AG20443 (cell line): ENCODE measurements at places on chromosomes 6 and 20.
A peak's percentile ranks its signal among the peaks of the same experiment; 100 is the strongest.

DNA sequence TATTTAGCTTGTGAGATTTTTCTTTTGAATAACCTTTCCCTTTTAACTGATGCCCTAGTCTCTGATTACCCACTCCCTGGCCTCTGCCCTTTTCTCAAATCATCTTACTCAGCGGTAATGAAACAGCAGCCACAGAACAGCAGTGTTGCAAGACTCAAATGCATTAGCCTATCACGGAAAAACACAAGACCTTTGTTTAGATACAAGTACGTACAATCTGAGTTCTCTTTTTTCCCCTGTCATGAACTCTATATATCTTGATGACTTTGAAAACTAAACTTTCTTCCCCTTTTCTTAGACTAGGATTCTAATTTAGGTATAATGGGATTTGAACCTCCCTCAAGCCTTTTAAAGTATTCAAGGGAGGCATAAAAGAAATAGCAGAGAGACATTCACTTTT, 1034.9 kb downstream of the EYS start:
- no peak for DNase-seq

DNA sequence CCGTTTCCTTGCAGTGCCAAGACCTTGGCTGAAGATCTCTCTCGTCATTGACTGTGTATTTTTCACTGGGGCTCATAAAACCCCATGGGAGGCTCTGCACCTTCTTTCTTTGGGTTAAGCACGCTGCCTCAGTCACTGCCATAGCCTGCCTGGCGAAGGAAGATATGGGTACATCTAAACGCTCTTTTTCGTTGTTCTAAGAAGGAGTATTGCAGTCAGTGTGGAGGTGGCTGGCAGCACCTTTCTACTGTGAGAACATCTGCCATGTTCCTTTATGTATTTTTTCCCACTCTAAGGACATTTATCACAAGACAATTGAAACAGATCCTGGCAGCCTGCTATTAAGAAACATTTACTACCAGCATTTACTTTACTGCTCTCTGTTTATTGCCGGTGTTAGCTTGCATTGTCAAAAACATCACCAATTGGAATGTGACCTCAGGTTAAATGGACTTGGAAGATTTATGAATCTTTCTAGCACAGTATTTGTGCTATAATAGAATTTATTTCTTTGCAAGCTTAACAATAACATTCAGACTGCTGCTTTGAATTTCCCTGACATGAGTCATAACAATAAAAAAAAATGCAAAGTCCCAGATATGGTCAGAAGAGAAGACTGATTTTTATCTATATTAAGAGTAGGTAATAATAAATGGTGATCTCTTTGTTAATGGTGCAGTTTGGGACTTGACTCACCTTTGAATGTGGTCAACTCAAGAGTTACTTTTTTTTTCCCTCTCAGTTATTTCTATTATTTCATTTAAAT, 62.2 kb upstream of the CLDN20 start:
- DNase-seq: peak; percentile 50

DNA sequence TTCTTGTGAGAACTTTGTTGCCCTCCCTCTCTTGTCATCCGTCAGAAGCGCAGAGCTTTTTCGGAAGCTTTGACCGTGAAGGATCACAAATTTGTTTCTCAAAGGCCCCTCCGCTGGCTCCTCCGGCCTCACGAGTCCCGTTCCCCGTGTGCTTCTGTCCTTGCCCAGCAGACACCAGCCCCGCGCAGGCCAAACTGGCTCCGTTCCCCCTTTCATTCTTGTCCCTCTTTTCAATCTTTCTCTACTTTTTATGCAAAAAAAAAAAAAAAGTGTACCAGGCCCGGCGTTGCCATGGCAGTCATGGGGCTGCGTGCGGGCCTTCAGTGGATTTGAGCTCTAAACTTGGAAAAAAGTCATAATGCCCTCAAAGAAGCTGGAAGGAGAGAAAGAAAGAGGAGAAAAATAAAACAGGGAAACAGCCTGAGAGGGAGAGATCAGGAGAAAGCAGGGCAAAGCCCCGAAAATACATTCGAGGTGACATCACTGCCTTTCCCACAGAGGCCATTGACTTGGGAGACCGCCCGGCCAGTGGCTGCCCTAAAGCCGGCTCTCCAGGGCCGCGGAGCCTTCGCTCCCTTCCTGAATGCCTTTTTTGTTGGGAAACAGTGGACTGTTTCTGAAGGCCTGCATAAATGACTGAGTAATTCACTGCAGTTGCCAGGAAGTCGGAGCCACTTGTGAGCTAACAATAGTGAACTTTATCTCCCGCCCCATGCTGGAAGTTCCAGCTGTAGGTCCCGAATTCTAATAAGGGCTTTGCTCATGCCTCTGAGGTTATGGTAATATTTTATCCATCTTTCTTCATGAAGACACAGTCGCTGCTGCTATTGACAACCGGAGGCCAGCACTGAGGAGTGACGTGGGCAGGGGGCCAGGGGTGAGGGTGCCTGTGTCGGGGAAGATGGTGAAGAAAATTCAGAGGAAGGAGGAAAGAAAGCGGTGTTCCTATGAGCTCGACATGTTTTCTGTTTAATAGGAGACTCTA, 670.9 kb downstream of the QKI start:
- peak; percentile 91 for DNase-seq

- DNase-seq: no peak
Measured at GRCh38 chr6:158516098-158516497, 43.8 kb upstream of the TMEM181 start.

GRCh38 chr20:31712564-31713311, 9.9 kb downstream of the BCL2L1 start:
- peak; percentile 85 for DNase-seq

- no peak for DNase-seq
Measured at GRCh38 chr6:165626711-165627110, 36.3 kb downstream of the PDE10A start.

- no peak for DNase-seq
Measured at GRCh38 chr20:50266293-50267040, 75.8 kb downstream of the CEBPB start.

DNA sequence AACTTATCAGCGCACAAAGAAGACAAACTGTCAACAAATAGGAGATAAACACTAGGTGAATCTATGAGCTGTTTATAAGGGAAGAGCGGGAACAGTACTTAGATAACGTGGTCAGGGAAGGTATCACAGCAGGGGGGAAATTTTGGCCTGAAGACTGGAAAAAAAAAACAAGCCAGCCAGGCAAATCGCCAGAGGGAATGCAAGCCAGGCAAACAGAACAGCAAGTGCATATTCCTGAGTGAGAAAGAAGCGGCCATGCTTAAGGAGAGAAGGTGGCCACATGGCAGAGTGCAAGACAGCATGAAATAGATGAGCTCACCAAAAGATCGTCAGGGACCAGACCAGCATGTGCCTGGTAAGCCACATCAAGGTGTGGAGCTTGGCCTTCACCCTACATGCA, 466.5 kb upstream of the ARID1B start:
- DNase-seq: no peak

DNA sequence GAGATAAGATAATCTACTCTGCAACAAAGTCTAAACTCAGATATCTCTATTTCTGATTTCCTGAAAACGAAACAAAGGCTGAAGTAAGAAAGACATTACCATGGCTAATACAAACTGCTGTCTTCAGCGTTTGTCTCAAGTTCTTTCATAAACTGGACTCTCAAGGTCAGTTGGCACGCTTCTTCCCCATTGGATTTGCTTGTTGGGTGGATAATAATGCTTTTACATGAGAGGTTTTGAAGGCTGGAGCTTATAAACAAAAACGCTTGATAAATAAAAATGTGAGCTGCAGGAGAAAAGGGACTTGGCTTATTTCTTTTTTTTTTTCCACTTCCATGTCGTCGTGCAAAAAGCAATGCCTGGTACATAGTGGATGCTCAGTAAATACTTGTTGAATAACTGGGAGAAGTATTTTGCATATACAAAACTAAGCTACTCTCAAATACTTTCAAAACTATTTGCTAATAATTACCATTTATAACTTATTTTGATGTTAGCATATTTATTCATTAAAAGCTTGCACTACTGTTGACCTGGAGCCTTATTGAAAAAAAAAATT, 65.7 kb upstream of the EEF1A1 start:
- no peak for DNase-seq

DNA sequence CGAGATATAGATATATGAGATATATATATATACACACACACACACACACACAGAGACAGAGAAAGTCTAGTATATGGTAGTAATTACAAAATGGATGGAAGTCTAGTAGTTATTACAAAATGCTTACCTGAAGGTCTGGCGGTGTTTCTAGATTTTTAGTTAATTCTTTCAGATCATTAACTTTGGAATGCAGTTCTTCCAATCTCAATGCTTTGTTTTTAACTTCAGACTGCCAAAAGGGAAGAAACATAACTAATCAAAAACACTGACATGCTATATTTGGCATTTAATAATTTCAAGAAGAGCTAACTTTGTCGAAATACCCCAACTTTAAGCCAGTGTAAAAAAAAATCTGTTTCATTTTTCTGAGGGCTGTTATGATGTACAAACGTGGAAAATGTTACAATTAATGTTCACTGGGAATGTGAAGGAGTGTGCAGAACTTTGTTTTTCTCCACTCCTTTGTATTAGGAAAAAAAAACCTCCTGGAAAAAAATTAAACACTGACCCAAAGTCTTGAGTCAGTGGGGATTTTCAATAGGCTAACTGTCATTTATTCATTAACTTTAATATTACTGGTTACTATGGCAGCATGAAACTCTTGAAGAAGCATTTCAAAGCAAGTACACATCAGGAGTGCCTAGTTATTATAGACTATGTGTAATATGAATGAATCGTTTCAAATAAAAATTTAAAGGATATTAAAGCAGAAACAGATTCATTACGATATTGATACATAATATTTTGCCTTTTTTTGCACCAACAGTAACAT, 232.9 kb downstream of the SYNE1 start:
- no peak for DNase-seq

DNA sequence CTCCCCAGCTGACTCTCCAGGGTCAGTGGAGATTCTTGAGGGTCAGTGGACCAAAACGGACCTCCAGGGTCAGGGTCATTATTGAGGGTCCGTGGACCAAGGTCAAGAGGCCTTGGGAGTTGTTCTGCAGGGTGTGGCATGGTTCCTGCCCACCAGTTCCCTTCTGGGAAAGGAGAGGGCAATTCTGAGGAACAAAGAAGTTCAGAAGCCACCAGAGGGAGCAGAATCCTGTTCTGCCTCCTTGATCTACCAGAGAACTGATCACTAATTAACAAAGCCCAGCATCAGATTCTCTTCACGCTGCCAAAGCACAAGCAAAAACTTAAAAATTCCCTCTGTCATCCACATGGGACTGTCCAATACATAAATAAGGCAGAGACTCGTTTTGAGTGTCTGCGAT, 263.4 kb downstream of the DHX35 start:
- no peak for DNase-seq

DNA sequence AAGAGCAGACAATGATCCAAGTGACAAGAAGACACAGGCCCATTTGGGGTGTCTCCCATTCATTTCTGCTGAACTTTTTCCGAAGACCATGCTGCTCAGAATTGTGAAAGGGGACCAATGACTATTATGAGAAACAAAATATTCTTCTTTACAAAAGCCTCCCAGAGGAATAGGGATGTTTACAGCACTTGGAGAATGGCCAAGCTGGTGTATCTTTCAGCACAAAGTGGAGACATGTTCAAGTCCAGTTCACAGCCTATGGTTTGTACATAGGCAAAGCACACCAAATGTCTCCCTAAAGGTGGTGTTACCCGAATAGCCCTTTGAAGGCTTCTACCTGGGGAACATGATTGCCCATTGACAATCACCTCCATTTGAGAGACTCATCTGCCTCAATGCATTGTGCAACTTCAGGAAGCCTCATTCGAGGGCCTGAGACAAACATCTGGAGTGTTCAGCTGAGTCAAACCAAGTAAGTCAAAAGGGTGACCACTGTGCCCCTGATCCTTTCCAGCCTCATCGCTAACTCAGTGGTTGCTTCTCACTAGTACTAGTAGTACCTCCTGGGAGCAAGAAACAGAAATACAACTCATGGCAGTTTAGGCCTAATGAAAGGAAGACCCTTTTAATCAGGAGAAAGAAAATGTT, 451.0 kb upstream of the MARCKS start:
- DNase-seq: no peak

DNA sequence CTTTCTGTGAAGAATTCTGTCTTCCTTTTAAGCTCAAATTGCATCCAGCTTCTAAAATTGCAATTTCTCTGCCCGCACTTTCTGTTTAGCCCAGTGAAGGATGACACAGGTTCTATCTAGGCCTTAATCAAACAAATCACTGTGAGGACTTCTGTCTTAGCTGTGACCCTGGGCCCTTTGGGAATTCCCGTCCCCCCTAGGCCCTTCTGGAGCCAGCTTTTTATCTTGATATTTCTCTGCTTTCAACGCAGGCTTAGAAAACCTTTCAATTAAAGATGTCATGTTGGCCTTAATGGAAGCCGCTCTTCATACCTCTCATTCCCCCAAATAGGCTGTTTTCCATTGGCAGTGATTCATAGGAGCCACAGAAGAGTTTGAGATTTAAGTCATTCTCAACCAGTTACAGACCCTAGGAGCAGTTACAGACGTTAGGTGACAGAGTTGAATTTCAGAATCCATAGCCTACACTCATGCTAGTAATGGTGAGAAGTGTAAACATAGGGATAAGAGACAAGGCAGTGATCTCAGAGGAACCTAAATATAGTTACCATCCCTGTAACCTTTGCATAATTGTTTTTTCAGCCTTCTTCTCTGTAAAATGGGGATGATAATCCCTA, 74.8 kb upstream of the FLRT3 start:
- no peak for DNase-seq

DNA sequence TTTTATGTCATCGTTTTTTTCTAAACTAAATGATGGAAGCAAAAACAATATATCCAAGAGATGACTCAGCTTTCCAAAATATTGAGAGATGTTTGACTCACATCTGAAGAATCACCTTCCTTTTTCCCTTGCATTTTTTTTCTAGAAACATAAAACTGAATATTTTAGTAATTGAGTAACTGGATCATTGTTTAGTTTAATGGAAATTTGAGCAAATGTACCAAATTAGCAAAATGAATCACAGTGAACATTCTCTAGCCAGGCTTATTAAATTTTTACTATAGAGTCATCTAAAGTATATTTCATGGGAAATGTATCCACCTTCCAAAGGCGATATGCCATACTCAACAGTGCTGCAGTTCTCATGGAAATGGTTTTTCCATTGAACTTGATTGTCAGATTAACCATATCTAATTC, 145.5 kb downstream of the TENT5A start:
- peak; percentile 35 for DNase-seq

- DNase-seq: peak; percentile 70
Measured at GRCh38 chr20:48787861-48788375, 39.9 kb downstream of the PREX1 start.

- peak; percentile 68 for DNase-seq
Measured at GRCh38 chr6:81895511-81896185, 143.2 kb upstream of the TENT5A start.

GRCh38 chr6:30997301-30997700, 13.0 kb upstream of the MUC22 start:
- no peak for DNase-seq

- DNase-seq: no peak
Measured at GRCh38 chr6:110693296-110693695, 122.0 kb downstream of the CDK19 start.
